ENCODE measurements at places on chromosomes 5 and 9. TPM values are rescaled to one million over a fixed set of nuclear protein-coding genes. Genes with fewer than 3 reads are reported as not detected.

- no peak for ATAC-seq
Observed at GRCh38 chr5:96648023-96648422, 14.2 kb upstream of the CAST start.

RLN2 gene
- not detected for total RNA-seq

DNA sequence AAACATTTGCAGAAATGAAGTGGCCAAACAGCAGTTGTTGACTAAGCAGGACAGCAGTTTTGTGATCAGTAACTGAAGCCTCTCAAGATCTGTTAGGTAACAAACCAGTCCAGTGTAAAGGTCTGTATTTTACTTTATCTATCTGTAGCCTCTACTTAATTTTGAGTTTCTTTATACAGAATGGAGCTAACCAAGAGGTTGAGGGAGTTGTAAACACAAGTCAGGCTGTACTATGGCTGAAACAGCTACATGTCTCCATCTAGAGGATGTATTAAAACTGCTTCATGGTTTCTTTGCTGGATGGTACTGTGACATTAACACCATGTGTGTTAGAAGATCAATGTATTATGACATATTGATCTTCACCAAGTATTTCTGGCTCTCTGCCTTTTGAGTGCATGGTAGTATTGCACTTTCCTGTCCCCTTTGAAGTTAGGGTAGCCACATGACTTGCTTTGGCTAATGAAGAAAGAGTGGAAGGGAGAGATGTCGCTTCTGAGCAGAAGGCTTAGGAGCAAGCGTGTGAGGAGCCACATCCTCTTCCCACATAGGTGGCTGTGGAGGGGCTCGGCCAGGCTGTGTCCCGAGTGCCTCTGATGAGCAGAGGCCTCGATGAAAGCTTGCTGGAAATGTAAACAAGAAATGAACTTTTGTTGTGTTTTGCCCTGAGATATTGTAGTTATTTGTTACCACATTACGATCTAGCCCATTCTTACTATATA, 105.6 kb upstream of the PCA3 start:
- no peak for ATAC-seq

SPATA31A1 gene
- 0.27 TPM for total RNA-seq

GRCh38 chr5:6633469-6634245, 417 bp downstream of the SRD5A1 start:
- ATAC-seq = peak; percentile 73

DNA sequence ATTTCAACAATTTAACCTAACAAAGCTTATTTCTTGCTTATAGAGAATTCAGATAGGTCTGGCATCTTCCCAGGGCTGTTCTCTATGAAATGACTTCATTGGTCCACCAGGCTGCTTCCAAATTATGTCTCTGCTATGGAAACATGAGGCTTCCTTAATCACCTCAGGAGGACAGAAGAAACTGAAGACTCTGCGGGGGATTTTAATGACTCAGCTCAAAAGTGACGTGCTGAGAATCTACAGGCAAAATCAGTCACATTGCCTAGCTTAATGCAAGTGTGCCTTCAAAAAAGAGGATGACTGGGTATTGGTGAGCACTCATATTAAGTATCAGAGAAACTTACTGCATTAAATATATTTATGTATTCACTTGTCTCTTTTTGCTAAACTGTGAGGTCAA, 315.5 kb upstream of the RGMB start:
- ATAC-seq = no peak

DNA sequence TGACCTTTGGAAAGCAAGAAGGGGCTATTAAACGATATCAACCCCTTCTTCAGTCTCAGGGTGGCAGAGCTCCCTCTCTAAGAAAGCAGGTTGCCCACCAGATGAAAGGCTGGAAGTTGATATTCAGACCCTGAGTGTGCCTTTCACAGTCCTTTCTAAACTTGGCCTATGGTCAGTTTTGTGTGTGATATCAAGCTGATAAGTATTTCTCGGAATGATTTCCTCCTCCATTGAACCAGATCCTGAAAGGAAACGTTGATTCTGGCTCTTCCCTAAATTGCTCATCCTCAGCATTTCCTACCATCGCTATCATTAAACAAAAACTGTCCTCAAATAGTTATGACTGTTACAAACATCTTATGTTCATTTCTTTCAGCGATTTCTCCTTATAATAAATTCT, 130.4 kb downstream of the CEMIP2 start:
- no peak for ATAC-seq

OXCT1 gene
- total RNA-seq = 41.9 TPM

SPINK13 gene
- not detected for total RNA-seq

DNA sequence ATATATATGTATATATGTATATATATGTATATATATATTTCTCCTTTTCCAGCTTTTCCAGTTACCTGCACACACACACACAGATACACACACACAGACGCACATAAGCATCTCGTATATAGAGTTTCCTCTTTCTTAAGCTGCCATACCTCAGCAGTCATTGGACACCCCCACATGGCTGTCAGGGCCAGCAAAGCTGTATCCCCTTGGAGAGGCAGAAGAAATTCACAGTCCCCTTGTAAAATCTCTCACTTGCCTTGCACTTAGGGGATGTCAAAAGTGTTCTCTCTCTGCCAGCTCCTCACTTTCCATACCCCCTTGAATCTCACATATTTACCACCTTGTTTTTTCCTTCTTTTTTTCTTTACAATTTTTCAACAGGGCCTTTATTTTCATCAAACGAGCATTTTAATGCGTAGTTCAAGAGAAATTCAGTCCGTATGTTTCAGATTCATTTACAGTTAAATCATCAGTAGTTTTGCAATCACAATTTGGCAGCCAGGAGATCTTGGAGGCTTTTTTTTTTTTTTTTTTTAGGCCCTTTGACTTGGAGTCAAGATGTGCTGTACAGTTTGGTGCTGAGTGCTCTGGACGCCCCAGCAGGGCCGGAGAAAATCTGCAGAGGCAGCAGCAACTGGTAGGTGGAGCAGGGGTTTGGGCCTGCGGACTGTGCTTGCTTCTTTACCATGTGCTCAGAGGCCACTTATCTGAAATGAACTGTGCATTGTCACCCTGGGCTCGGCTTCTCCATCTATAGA, 244.9 kb upstream of the KLF4 start:
- no peak for ATAC-seq

PCDHAC2 gene
- not detected for total RNA-seq

DNA sequence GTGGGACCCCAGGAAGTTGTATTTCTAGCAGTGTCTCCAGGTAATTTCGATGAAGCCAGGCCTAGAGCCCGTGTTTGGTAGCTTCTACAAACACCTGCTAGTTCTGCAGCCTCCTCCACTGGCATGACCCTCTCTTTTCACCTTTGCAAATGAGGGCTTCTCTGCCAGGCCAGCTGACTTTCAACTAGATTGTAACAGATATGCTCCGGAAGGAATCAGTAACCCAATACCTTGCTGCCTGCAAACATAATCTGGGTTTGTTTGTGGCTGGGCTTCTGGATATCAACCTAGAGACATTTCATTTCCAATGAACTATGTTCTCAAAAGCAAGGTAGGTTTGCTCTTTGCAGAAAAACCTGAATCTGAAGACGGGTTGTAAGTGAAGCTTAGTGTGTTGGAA, 354.8 kb downstream of the DMRT2 start:
- no peak for ATAC-seq

DNA sequence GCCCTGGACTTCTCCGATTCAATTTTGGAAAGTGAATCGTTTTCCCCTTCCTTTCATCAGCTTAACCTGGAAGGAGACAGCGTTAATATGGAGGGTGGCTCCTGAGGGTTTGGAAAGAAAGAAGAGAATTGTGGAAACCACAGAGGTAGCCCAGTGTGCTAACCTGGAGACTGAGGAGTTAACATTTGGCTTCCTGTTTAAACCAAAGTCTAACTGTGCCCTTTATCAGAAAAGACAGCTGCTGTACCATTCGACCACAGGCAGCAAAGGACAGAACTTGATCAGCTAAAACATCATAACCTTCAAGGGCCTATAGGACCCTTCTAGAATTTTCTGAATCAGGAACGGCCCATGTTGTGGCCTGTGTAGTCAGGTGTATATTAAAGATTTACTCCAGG, 735 bp downstream of the IDNK start:
- no peak for ATAC-seq
